ENCODE measurements at places on chromosomes 5 and 9.
A peak's percentile ranks its signal among the peaks of the same experiment; 100 is the strongest.

- DNase-seq, result peak; percentile 14
Observed at GRCh38 chr9:17219261-17219660, 84.4 kb downstream of the CNTLN start.

GRCh38 chr5:173904151-173904550, 16.0 kb downstream of the CPEB4 start:
- DNase-seq, result no peak

DNA sequence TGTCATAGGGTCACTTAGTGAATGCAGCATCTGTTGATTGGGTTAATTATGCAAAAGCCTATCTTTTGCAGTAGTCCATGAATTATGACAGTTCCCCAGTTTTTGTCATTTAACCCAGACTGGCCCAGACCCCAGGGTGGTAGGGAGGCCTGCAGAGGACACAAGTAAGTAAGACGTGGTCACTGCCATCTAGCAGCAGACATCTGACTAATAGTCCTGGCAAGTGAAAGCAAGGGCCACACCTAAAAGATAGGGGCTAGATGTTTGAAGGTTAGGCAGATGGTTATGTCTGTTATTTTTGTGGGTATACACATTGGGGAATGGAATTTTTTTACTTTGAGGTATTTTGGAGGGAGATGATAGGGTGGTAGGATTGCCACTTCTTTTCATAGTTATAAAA, 48.0 kb downstream of the RAB14 start:
- no peak for DNase-seq

DNA sequence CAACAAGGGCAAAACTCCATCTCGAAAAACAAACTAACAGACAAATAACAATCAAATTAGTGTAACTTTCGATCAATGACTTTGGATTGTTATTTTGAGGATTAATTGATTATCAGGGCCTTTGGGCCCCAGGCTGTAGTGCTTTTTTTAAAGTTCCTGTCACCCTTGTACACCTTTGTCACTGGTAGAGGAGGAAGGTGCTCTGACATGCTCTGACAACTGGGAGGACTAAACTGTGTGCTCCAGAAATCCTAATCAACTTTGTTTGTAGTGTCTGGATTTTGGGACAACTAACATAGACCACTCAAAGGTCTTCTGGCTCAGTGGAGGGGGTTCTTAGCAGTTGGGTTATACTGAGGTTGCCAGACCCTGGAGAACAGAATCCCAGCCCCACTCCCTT, 1.8 kb downstream of the TXN start:
- DNase-seq, result no peak

DNA sequence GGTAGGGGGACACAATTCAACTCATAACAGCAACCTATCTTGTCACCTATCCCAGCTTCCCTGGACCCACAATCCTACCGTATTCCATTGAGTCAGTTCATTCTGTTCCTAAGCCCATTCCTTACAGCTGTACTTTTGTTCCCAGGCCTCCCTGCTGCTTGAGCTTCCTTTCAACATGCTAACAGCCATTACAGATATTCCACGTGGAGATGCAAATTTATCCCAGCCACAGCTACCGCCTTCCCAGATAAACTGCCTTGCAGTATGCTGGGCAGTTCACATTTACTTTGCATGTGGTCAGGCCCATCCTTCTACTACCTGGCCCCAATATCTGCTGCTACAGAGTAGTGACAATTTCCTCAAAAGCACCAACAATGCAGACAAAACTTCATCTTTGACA, 23.0 kb downstream of the RIGI start:
- DNase-seq, result no peak

GRCh38 chr5:35246900-35247647, 16.8 kb upstream of the PRLR start:
- peak; percentile 38 for DNase-seq

DNA sequence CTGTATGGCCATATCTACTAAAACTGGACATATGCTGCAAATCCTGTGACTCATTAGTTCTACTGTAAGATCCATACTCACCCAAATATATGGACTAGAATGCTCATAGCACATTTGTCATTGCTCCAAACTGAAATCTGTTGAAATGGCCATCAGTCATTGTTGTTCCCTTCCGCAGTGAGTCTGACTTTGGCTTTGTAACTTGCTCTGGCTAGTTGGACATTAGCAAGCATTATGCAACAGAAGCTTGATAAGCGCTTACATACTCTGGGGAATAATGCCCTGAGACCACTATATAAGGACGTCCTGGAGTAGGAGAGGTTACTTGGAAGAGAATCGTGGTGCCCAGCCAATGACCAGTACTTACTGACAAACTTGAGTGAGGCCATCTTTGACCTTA, 9.0 kb downstream of the KIAA1958 start:
- DNase-seq, result no peak

DNA sequence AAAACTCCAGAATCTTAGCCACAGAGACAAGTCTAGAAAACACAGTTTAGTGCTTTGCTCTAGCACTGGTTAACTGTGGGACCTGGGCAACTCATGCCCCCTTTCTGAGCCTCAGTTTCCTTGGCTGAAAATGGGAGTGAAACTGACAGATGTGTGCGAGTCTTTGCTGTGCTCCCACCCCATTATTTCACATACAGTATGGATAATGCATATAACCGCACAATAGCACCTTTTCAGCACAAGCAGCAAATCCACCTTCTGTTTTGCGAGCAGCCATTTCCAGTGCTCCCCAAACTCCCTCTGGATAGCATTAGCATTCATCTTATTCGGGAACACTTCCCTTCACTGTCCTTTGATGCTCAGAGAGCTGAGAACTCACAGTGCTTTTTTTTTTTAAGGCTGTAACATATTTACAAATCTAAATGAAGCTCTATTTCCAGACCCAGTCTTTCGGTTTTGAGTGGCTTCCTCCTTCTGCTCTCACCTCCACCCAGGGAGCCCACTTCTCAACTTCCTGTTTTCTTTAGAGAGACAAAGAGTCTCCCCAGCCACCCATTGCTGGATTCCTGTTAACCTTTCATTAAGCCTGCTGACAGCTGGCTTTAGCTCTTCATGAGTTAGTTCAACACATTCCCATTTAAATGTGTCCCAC, 49.2 kb downstream of the TIMD4 start:
- no peak for DNase-seq

DNA sequence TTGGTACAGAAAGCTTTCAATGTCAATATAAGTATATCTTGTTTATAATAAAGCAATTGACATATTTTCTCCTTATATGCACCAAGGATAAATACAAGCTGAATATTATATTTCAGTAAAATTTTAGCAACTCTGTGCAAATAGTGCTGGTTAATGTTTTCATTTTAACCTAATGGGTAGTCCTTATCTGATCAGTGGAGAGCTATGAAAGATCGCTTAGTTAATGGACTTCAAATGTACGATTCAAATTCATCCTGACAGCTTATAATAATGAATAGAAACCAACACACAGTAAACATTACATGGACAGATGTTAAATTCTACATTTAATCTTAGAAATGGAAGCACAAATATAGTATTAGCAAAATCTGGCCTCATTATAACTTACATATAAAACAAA, 1495.2 kb upstream of the C9orf72 start:
- no peak for DNase-seq

DNA sequence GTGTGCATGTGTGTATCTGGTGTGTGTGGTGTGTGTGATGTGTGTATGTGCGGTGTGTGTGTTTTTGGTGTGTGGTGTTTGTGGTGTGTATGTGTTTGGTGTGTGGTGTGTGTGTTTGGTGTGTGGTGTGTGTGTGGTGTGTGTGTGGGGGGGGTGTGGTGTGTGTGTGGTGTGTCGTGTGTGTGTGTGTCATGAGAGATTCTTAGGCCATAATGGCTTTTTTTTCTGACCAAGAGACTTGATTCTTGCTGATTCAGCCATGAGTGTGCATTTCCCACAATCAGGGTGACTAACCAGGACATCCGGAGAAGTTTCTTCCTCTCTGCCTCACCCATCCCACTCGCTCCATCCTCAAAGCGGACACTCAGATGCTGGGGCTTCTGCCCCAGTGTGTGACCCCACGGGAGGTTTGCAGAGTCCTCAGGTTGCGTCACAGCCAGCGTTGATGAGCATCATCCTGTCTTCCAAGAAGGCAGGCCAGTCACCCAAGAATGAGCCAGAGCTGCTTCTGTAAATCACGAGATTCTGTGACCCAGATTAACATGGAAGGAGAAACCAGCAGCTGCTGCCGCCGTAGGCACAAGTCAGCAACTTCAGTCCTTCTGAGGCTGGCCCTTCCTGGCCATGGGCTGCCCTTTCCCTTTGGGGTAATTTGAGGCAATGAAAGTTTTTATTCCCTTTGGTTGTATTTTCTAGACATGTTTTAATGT, 12.5 kb upstream of the CTSL start:
- DNase-seq, result peak; percentile 89

- no peak for DNase-seq
Observed at GRCh38 chr9:137366445-137366810, 56.5 kb downstream of the EXD3 start.

- DNase-seq, result peak; percentile 46
Observed at GRCh38 chr5:159415301-159415937, 85.1 kb upstream of the IL12B start.

DNA sequence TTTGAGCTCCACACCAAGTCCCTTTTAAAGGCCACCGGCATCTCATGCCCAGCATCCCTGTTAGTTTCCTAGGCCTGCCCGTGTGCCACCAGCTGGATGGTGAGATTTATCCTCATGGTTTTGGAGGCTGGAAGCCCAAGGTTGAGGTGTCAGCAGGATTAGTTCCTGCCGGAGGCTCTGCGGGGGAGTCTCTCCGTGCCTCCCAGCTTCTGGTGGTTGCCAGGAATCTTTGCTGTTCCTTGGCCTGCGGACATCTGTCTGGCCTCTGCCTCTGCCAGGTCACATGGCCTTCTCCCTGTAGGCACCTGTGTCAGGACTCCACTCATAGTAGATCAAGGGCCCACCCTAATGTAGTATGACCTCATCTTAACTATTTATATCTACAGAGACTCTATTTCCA, 45.4 kb downstream of the JADE2 start:
- no peak for DNase-seq

- no peak for DNase-seq
Observed at GRCh38 chr5:147415651-147416050, 94.2 kb downstream of the DPYSL3 start.

- DNase-seq, result no peak
Observed at GRCh38 chr5:59005934-59006701, 423.2 kb downstream of the RAB3C start.

DNA sequence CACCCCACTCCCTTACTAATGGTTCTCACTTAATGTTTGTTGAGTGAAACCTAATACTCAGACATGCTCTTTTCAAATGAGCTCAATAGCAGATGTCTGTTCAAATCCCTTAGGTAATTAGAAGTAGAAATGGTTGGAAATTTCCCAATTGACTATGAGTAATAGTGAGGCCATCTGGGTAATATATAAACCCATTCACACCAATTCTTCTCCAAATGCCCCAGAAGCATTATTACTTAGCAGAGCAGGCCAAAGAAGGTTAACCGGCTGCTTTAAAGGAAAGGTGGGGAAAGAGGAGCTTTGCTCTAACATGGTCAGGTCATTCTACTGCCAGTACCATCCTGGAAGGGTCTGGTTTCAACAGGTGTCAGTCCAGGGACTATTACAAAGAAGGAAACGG, 119.5 kb upstream of the MTAP start:
- DNase-seq, result no peak

GRCh38 chr5:9653811-9654210, 23.7 kb upstream of the TAS2R1 start:
- DNase-seq, result peak; percentile 75

GRCh38 chr5:118468085-118468484, 520.3 kb downstream of the DTWD2 start:
- DNase-seq, result no peak

- no peak for DNase-seq
Observed at GRCh38 chr5:540071-540905, 16.0 kb upstream of the SLC9A3 start.

- no peak for DNase-seq
Observed at GRCh38 chr5:42655982-42656650, 100.5 kb upstream of the CCDC152 start.

DNA sequence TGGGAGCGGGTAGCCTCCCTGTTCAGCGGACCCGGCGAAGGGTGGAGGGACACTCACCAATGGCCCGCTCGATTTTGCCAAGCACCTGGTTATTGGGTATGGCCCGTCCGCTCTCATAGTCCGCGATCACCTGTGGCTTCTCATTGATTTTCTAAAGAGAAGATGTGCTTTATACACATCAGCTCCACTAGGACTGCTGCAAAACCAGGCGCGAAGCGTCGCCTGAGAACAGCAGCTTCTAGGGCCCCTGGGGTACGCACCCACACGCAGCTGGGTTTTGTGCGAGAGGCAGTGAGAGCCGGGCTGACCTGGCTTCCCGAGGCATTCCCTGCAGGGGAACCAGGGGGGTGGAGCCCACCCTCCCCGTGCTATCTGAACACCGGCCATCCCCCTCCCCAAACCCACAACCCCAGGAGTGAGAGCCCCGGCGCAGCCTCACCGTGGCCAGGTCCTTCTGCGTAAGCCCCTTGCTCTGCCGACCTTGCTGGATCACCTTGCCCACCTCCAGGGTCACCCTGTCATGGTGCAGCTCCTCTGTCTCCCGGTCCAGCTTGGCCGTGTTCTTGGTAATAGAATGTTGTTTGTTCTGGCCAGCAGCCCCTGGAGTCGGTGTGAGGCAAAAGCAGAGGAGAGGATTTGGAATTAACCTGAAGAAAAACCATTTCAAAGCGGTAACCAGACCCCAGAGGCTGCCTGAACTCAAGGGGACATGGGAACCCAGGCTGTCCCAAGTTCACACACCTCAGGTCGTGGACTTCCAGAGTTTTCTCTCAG, 3.1 kb downstream of the EDF1 start:
- no peak for DNase-seq

GRCh38 chr9:81724242-81724889, 35.0 kb upstream of the TLE1 start:
- DNase-seq, result no peak

- peak; percentile 92 for DNase-seq
Observed at GRCh38 chr5:88268385-88269184, at the start of gene TMEM161B. TMEM161B (minus strand) TSS chr5:88268845; CDS start chr5:88268723, 122 bp downstream.

DNA sequence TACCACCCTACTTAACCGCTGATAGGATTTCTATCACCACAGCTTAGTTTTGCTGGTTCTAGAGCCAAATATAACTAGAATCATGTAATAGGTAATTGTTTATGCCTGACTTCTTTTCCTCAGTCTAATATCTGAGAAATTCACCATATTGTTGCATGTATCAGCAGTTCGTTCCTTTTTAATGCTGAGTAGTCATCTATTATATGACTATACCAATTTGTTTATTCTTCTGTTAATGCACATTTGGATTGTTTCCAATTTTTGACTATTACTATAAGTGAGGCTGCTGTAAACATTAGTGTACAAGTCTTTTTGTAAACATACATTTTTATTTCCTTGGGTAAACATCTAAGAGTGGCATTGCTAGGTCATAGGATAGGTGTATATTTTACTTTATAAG, 25.9 kb downstream of the CSNK1G3 start:
- no peak for DNase-seq

GRCh38 chr9:75545287-75545686, 345.2 kb upstream of the PCSK5 start:
- no peak for DNase-seq

GRCh38 chr9:2492161-2492560, 129.4 kb upstream of the VLDLR start:
- no peak for DNase-seq

Measured in GM03348 (cell line).